ENCODE measurements at places on chromosomes 7 and 10.

DNA sequence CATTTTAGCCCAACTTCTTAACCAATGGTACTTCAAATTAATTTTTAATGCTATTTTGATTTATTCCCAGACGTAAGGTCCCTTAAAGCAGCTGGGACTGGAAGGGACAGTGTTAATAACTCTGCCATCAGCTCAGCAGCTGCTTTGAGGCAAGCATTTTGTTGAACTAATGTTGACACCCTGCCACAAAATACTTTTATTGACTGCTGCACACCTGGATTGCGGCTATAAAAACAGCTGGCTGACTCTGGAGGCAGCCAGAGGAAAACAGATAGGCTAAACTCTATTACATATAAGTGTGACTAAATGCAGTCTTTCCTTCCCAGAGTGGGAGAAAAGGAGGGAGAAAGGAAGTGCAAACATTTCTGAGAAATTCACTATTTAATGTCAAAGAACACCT is 77.6 kb downstream of the ETV1 start:
- no peak for DNase-seq

DNA sequence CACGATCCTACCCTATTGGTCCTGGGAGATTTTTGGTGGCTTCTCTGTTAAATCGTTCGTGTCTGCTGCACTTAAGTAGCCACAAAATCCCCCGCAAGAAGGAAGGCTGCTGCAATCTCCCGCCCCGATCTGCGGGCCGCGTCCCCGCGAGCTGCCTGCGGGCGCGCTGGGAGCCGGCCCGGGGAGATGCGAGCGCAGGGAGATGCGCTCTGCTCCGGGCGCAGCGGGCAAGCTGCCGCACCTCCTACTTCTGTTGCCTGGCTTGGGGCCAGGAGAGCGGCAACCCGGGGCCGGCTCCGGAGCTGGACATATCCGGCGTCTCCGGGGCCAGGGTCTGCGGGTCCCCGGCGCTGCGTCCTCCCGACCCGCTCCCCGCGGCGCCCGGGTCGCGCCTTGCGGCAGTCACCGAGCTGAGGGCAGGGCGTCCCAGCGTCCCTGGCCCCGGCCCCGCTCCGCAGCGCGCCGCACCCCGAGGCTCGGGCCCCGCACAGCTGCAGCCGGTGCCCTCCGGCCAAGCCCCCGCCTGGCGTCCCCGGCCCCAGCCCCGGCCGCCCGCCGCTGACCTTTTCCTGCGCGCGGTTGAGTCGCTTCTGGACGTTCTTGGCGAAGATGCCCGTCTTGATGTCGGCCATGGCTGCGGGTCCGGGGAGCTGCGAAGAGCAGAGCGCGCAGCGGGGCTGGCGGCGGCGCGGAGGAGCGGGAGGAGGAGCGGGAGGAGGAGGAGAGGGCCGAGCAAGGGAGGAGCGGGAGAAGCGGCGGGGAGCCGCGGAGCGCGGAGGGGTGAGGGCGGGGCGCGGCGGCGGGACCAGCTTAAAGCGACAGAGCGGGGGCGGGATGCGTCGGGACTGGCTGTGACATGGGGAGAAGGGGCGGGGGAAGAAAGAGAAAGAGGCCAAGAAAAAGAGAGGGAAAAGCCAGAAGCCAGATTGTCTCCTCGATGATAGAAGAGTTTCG is at the start of gene AMPH:
AMPH (minus strand) TSS at position 654 of the 954 bp plus-strand sequence; CDS start at position 632, 22 bp downstream.
- DNase-seq: no peak

DNA sequence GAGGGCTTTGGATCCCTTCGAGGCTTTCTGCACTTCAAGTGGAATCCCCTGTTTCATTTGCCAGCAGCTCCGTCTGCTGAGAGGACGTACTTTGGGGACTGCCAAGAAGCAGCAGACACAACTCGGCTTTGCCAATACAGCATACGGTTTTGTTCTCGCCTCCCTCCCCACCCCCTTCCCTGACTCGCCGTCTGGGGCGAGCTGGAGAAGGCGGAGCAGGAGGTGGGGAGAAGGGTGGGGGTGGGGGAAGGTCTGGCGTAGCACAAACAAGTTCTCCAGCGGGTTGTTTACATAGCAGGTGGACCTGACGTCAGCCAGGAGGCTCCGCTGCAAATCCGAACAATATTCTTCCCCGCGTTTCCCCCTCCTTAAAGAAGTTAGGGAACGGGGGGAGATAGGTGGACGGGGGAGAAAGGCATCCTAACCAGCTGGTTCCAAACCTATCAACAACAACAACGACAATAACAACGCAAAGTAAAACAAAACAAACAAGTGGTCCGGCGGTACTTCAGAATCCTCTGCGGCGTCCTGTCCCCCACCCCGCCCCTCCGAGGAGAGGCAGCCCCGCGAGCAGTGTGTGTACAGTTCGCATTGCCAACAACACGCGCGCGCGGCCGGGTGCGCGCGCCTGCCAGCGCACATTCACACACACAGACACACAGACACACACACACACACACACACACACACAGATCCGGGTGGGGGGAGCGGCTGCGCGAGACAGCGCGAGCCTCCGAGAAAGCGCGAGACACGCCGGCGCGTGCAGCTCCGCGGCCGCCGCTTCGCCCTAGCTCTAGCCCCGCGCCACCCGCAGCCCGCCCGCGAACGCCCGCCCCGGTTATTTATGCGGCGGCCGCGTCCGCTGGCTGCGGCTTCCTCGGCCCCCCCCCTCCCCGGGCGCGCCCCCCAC is 167.0 kb upstream of the PPP1R3A start:
- peak; percentile 22 for DNase-seq

- peak; percentile 31 for DNase-seq
These were observed 255.7 kb downstream of the TNS3 start for GRCh38 chr7:47326220-47326619.

- DNase-seq: no peak
These were observed 53.7 kb downstream of the ADARB2 start for GRCh38 chr10:1683649-1684048.

GRCh38 chr10:32308027-32308603 is 38.8 kb downstream of the EPC1 start:
- DNase-seq: no peak

- peak; percentile 55 for DNase-seq
These were observed 9.0 kb downstream of the SKIDA1 start for GRCh38 chr10:21516242-21517131.

GRCh38 chr7:136339464-136339863 is 362.3 kb upstream of the MTPN start:
- no peak for DNase-seq

GRCh38 chr7:97043281-97043680 is 18.6 kb upstream of the DLX5 start:
- DNase-seq: peak; percentile 54

- DNase-seq: no peak
These were observed 1.8 kb upstream of the OPN1SW start for GRCh38 chr7:128777156-128778123.

GRCh38 chr10:80131499-80131901 is 1.0 kb upstream of the PLAC9 start:
- DNase-seq: peak; percentile 56

All from PC-3 (cell line).